ENCODE measurements at places on chromosomes 6 and 20.

DNA sequence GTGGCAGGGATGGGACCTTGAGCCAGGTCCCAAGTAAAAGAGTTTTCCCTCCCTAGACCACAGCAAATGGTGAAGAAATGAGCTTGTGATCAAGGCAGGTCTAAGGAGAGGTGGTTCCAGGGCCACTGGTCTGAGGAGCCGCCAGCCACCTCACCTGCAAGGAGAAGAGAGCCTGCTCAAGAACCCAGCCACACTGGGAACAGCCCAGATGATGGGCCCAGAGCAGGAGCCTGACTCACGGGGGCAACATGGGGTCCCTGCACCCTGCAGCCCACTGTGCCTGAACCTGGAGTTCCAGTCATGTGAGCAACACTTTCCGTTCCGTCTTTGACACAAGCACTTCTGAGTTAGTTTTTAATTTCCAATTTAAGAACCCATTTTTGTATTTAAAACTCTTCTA is 204.5 kb upstream of the CDH4 start:
- DNase-seq, result no peak

DNA sequence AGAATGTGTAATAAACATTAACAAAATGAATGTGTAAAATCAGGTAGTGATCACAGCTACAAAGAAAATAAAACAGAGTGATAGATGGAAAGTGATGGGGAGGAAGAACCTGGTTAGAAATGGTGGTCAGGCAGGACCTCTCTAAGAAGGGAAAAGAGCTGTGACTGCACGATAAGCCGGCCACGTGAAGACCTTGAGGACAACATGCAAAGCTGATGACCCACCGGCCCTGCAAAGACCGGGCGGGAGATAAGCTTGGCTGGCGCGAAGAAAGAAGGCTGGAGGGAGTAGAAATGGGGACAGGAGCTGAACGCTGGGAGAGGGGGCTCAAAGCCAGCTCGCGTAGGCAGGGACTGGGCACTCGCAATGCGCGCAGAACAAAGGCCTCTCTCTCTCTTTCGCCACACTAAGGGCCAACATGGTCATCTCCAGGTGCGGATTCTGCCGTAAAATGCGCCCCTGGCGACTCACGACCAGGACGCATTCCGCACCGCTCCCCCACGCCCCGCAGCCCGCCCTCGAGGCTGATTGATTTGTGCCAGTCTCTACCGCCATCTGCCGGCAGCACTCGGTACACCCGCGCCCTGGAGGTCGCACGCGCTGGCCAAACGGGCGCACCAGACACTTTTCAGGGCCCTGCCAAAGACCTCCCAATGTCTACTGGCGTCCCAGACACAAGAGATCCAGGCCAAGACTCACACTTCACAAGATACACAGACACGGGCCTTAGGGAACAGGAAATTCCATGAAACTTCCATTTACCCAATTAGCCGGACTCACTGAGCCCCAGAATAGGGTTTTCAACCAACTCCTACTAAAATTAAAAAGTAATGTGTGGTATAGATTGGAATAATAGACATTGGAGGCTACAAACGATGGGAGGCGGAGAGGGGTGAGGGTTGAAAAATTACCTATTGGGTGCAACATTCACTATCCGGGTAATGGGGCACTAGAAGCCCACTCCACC is 9.4 kb downstream of the DEFB132 start:
- peak; percentile 21 for DNase-seq

DNA sequence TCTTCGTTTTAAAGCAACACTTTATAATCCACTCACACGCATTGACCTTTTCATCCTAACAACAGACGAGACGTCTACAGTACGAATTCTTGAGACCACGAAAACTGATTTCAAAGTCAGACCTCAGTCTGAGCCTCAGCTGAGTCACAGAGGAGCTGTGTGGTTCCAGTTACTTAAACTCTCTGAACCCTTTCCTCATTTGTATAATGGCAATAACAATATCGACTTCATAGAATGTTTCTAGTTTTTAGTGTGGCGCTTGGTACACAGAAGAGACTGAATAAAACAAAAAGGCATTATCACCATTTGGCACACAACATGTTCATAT is 236.9 kb downstream of the ATXN1 start:
- DNase-seq, result no peak

DNA sequence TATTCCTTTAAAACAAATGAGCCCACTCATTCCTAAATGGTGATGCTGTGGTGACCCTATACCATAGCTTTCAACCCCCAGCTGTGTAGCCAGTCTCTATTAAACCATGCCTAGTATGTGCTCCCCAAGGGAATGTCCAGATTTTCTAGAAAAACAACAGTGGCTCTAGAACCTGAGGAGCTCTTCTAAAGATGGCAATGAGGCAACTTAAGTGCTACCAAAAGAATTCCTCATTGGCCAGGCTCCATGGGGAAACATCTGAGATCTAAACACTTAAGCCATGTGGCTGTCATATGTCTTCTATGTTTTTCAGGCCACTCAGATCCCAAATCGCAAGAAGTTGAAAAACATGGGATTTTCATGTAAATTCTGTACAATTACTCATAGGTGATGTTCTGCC is 191.0 kb downstream of the TPBG start:
- DNase-seq, result no peak

- DNase-seq, result peak; percentile 35
Observed at GRCh38 chr6:28943557-28944411, 20.0 kb upstream of the TRIM27 start.

- no peak for DNase-seq
Observed at GRCh38 chr20:698276-698675, 22.7 kb upstream of the SCRT2 start.

DNA sequence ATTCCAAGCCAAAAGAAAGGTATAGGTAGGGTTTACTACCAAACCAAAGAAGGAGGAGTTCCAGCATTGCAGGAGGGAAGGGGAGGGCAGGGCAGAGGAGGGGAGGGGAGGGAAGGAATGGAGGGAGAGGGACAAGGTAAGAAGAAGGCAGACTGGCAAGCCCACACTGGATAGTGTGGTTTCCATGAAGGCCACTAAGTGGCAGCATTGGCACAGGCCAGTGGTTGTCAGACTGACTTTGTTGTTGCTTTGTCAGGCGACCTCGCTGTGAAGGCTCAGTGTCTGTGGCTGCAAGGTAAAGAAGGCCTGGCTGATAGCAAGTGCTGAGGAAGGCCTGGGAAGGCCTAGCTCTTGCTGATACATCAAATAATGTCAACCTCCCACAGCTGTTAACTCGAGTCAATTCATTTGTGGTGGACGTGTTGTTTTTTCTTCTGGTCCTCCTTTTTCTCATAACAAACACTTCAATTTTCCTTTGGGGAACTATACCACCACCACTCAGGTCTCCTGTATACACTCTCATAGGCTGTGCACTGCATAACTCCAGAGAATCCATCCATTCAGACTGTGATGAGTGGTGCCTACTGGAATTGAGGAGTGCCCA is 7.7 kb upstream of the ZNF334 start:
- peak; percentile 11 for DNase-seq
